Coronary artery (tissue), 2 donors: ENCODE measurements at places on chromosomes 7 and 10.
A peak's percentile ranks its signal among the peaks of the same experiment; 100 is the strongest.

DNA sequence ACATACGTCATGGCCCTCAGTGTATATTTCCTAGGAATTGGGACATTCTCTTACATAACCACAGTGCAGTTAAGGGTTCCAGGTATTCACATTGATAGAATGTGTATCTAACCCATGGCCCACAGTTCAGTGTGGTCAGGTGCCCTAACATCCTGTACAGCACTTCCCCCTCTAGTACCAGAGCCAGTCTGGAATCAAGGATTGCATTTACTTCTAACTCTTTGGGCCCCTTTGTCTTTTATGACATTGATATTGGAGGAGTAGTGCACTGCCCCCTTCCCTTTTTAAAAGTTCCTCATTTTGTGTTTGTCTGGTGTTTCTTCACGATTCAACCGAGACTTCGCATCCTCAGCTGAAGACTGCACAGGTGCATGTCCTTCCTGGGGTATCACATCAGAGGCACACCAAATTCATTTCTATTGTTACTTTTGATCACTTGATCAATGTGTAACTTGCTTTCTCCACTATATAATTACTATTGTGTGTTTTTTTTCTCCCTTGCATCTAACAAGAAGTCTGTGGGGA lies 22.4 kb upstream of the NPFFR1 start:
- no peak for DNase-seq

- no peak for DNase-seq
Measured at GRCh38 chr10:124518366-124518765, 56.7 kb downstream of the LHPP start.

GRCh38 chr10:113128450-113129070 lies 178.5 kb downstream of the TCF7L2 start:
- no peak for DNase-seq

DNA sequence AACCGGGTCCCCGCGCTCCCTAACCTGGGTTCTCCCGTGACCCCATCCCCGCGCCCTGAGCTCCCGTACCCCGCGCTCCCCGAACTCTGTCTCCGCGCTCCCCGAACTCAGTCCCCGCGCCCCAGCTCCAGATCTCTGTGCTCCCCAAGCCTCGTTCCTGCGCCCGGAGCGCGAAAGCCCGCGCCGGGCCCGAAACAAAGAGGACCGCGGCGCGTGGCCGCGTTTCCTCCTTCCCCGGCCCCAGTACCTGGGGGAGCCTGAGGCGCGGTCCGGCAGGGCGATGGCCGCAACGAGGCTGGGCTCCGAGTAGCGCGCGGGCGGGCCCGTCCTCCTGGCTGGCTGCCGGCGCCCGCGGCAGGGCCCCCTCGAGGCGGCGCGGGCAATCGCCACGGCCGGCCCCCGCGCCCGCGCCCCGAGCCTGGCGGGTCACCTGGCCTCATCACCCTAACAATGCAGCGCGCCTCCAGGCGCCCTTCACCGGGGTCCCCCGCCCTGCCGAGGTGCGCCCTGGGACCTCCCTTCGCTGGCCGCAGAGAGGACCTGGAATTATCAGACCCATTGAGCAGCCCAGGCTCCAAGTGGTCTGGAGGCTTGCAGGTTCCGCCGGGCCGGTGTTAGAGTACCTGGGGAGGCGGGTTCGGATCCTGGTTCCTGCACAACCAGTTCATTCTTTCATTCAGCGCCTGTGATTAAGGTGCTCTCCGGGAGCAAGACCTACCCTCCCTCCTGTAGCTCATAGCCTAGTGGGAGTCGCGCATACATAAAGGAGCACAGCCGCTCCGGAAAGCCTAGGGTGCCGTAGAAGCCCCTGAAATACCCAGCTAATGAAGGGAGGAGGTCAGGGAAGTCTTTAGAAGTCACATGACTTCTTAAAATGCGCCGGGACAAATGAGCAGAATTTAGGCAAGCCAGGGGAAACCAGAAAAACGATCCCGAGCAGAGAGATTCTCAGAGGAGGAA lies at the start of gene TNS3:
Gene TNS3, minus strand, starts transcription at position 308 of the 960 bp plus-strand sequence. CDS start 142,475 bp downstream, outside the sequence.
- peak; percentile 75 for DNase-seq

DNA sequence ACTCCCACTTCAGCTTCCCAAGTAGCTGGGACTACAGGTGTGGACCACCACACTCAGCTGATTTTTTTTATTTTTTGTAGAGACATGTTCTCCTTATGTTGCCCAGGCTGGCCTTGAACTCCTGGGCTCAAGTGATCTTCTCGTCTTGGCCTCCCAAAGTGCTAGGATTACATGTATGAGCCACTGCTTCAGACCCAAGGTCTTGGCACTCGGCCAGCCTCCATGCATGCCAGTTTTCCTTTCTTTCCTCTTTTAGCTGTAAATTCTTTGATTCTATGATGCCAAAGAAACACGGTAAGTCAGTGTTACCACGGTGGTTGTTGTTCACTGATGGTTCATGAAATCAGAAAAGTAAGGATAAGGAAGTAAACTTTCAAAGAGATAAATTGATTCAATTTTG lies 3.0 kb upstream of the MGAM start:
- no peak for DNase-seq

DNA sequence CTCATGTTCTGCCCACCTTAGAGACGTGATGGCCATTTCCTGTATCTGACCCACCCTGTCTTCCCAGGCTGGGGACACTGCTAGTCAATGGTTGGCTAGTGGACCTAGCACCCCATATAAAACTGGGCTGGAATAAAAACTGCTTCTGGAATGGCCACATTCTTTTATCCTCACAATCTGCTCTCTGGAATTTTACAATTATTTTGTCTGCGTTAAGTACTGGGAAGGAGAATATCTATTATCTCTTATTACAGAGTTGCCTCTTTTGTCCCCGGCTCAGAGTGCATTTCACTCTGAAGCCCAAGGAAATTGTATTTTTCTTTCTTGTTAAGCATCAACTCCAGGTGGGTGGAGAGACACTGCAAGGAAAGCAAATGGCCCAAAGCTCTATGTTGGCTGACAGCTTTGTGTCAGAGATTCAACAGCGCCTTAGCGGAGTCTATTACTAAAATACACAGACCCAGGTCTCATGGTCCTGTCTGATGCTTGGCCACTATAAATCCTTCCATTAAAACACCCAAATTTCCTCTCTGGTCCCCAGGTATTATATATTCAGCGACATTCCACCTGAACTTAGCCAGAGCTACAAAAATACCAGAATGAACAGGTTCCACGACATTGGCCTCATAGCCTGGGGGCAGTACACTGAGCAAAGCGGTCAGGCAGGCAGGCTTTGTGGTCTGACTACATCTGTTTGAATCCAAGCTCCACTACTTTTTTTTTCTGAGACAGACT lies 121.7 kb downstream of the PRPF18 start:
- no peak for DNase-seq

DNA sequence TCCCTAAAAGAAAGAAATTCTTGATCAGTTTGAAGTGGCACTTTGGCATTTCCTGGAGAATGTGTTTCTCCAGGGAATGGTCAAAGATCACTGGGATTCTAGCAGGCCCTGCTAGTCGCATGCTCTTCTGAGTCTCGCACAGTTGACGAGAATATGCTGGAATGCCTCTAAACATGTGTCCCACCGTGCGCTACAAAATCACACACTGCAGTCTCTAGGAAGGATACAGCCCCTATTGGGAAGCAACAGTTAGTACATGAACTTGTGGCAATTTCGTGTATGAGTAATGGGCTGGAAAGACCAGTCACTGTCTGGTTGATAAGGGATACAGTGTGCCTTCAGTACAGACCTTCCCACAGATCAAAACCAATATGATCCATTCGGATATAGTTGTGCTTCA lies 257.9 kb downstream of the PRPF18 start:
- DNase-seq: no peak

- no peak for DNase-seq
Measured at GRCh38 chr7:159017210-159017609, 127.5 kb downstream of the VIPR2 start.

GRCh38 chr7:134505856-134506255 lies 21.5 kb upstream of the AKR1B10 start:
- DNase-seq: no peak

GRCh38 chr7:108461840-108462239 lies 5.6 kb upstream of the NRCAM start:
- no peak for DNase-seq

DNA sequence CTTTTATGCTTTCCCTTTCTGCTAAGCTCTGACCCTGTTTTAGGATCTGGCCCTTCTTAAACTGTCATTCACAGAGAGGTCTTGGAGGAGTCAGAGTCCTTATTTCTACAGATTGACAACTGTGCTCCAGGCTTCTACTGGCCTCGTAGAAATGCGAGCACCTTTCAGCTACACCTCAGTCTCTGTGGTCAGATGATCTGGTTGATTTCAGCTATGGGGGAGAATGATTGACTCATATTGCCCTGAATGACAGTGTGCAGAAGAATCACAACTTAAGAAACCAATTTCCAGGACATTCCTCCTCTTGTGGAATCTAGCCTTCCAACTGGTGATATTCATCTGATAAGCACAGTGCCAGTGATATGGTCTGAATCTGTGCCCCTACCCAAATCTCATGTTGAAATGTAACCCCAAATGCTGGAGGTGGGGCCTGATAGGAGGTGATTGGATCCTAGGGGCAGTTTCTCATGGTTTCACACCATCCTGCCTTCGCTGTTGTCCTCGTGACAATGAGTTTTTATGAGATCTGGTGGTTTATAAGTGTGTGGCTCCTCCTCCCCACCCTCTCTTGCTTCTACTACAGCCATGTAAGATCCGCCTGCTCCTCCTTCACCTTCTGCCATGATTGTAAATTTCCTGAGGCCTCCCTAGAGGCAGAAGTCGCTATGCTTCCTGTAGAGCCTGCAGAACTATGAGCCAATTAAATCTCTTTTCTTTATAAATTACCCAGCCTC lies 14.0 kb upstream of the CYP3A7 start:
- DNase-seq: no peak

DNA sequence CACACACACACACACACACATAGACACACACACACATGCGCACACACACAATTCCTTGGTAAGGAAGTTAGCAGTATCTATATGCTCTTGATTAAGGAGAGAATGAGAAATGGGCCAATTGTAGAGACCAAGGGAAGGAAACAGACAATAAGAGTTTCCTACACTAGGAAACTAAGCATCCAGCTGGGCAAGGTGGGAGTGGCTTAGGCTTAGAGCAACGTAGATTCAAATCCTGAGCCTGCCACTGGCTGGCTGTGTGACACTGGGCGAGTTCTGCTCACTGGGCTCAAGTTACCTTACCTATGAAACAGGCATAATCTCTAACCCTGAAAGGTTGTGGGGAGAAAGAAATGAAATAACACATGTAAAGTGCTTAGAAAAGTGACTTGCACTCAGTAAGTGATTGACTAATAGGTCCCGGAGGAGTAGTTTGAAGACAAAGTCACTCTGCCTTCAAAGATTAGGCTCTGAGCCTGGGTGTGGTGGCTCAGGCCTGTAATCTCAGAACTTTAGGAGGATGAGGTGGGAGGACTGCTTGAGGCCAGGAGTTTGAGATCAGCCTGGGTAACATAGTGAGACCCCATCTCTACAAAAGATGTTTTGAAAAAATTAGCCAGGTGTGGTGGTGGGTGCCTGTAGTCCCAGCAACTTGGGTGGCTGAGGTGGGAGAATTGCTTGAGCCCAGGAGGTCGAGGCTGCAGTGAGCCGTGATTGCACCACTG lies 701.4 kb downstream of the PARD3 start:
- no peak for DNase-seq

GRCh38 chr7:50754241-50754640 lies 28.5 kb downstream of the GRB10 start:
- DNase-seq: no peak

DNA sequence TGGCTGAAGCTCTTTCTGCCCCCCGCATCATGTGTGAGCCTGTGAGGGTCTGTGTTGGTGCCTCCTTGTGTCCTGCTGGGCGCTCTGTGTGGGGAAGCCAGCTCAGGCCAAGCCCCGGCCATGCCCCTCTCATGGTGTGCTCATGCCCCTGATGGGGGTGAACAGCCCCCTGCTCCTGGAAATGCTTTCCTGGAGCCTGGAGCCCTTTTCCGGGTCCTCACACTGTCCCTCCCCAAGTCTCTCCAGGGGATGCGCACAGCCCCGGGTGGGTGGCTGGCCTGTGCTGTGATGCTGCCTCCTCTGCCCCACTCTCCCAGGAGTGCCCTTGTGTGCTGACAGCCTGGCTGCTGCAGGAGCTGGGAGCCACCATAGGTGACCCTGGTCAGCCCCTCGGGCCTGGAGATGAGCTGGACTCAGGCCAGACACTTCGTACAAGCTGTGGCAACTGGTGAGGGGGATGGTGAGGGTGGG lies 20.8 kb upstream of the ZNF862 start:
- DNase-seq: no peak

- DNase-seq: no peak
Measured at GRCh38 chr7:46654546-46655443, 733.7 kb upstream of the IGFBP3 start.

DNA sequence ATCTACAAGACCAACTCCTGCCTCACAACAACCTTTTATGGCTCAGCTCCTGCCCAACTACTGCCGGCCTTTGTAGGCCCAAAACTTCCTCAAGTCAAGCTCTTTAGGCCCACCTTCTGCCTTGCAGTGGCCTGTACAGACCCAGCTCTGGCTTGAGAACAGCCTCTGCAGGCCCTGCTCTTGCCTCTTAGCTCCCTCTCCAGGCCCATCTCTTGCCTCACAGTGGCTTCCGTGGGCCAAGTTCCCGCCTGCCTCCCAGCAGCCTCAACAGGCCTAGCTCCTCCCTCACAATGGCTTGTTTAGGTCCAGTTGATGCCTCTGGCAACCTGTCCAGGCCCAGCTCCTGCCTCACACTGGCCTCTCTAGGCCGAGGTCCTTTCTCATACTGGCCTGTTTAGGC lies 32.4 kb upstream of the VKORC1L1 start:
- no peak for DNase-seq
